ENCODE measurements at places on chromosomes 7 and 10. TPM values are rescaled to one million over a fixed set of nuclear protein-coding genes. Genes with fewer than 3 reads are reported as not detected.
A peak's percentile ranks its signal among the peaks of the same experiment; 100 is the strongest.

DNA sequence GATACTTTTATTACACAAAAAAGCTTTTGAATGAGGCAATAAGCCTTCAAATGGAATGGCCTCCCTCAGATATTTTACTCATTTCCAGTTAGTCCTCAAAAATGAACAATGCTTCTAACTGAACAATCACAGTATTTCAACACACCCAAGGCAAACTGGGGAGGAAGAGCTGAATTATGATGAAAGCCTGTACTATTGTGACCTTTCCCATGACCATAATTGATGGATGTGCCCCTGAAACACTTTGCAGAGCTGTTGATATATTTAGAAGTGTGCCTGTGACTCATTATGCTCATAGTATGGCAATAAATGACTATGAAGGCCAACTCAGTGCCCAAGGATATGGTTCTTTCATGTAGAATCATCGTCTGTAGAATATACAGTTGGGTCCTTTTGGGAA is 248.1 kb downstream of the AHR start:
- H3K4me3 ChIP-seq: no peak overlapping the region
- no peak overlapping the region for H3K27ac ChIP-seq
- DNase-seq: no peak
- no peaks in the 10 kb centered on the region for H3K36me3 ChIP-seq
- no peaks in the 10 kb centered on the region for H3K27me3 ChIP-seq

DNA sequence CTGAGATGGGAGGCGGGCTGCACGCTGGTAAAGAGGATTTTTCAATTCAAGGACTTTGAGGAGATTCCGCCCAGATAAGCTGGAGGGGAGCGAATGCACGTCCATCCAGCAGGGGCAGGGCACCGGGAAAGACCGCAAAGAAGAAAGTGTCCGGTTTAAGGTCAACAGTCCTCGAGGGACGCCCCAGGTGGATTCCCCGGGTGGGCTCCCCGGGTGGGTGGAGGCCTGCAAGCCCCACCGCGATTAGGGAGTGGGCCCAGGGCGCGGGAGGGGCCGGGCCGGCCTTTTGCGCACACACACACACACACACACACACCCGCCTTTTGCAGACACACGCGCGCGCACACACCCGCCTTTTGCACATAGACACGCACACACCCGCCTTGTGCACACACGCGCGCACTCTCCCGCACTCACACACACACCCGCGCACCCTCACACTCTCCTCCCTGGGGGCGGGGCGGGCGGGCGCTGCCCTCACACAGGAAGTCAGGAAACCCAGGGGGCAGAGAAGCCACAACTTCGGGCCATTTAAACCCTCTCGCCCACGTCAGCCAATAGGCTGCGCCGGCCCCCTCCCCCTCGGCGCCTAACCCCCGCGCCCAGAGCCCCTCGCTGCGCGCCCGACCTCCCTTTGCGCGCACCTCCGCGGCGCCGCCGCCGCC is 615 bp downstream of the ARHGAP12 start:
- peak; percentile 79 for DNase-seq
- H3K36me3 ChIP-seq: no peaks in the 10 kb centered on the region
- peaks cover 4% of the 10 kb centered on the region for H3K4me1 ChIP-seq
- H3K4me3 ChIP-seq: peak overlapping the region; percentile 87
- peak overlapping the region; percentile 99 for H3K27ac ChIP-seq
- H3K27me3 ChIP-seq: no peaks in the 10 kb centered on the region

- no peak overlapping the region for H3K27ac ChIP-seq
- H3K4me3 ChIP-seq: no peak overlapping the region
- H3K36me3 ChIP-seq: no peaks in the 10 kb centered on the region
- H3K4me1 ChIP-seq: no peaks in the 10 kb centered on the region
- peaks cover 4% of the 10 kb centered on the region for H3K27me3 ChIP-seq
These were observed 31.8 kb upstream of the AKR1B10 start for GRCh38 chr7:134495546-134495945.

DNA sequence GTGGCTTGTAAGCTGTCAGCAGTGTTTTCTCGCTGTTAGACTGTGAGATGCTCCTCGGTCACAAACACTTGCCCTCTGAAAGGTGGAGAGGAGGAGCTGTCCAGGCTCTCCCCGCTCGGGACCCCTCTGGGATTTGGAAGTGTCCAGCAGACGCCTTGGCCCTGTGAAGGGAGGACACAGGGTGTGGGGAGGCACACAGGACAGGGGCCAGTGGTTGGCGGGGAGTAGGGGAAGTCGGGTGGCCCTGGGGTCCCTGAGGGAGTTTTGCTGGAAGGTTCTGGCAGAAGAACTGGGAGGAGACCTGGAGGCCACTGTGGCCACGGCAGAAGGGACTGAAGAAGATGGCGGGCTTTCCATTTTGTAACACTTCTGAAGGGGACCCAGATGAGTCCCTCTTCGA is 47.2 kb upstream of the DPYSL4 start:
- no peaks in the 10 kb centered on the region for H3K4me1 ChIP-seq
- DNase-seq: no peak
- no peak overlapping the region for H3K27ac ChIP-seq
- no peaks in the 10 kb centered on the region for H3K36me3 ChIP-seq
- peaks cover 15% of the 10 kb centered on the region for H3K27me3 ChIP-seq
- no peak overlapping the region for H3K4me3 ChIP-seq

Gene BCL7B
- 40.7 TPM for polyA plus RNA-seq

DNA sequence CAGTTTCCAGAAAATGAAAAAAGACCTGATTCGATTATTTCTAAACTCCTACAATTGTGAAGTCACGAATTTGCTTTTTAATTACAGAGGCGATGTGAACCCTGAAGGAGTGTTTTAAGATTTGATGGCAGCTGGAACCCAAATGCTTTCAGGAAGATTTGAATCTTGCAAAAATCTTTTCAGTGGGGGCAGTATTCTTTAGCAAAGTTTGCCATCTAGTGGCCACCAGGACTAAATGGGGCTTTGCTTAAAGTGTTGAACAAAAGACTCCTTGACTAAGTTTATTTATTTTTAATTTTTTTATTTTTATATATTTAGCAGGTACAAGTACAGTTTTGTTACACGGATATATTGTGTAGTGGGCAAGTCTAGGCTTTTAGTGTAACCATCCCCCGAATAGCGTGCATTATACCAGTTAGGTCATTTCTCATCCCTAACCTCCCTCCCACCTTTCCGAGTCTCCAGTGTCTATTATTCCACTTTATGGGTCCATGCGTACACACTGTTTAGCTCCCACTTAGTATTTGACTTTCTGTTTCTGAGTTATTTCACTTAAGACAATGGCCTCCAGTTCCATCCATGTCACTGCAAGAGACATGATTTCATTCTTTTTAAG is 98.8 kb downstream of the CACNB2 start:
- DNase-seq: no peak
- H3K27ac ChIP-seq: no peak overlapping the region
- no peaks in the 10 kb centered on the region for H3K4me1 ChIP-seq
- no peaks in the 10 kb centered on the region for H3K27me3 ChIP-seq

Gene ARL5B
- polyA plus RNA-seq: 39.1 TPM

DNA sequence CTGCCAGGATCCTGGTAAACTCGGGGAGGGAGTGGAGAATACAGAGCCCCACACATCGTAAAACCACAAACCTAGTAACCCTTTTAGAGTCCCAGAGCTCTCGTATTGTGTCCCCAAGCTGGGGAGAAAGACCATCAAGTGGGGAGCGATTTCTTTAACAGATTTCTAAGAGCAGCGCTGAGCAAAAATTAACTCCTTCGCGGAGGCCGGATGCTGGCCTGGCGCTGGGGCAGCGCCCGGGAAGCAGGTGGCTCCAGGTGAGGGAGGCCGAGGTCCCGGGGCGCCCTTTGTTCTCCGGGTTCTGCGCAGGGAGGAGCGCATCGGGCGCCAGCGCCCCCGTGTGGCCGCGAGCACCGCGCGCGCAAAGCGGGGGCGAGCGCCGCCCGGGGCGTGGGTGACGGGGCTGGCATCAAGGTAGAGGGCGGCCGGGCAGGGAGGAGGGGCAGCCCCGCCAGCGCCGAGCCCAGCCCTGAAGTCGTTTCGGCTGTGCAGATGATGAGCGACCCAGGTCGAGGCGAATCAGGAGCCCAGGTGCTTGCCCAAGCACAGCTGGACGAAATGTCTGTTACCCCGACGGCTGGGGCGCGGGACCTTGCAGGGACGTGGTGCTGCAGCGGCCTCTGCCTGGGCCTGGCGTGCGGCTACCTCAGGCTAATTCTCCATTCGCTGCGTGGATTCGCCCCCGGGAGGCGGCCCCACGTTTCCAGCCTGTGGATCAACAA is 10.4 kb upstream of the FGFR2 start:
- peaks cover 15% of the 10 kb centered on the region for H3K4me1 ChIP-seq
- peak; percentile 82 for DNase-seq
- no peaks in the 10 kb centered on the region for H3K36me3 ChIP-seq
- H3K4me3 ChIP-seq: peak overlapping the region; percentile 38

DNA sequence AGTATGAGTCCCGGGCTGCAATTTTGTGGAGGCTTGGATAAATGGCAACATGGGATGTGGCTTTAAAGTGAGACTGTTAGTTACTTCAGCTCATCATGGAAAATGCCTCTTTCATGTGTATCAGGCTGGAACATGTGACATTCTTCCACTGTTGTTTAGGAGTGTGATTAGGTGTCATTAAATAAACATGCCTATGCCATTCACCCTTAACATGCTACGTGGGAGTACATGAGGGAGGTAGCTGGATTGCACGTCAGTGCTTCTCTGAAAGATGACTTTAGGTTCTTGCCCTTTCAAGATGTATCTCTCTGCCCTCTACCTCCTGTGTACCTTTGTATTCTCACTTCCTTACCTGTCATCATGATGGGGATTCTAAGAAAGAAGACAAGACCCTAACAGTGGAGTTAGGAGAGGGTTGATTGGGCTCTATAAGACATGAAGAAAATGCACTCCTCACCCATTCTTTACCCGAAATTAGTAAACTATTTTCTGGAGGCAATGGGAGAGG is 8.9 kb downstream of the AKR1E2 start:
- DNase-seq: no peak
- no peak overlapping the region for H3K27ac ChIP-seq
- no peak overlapping the region for H3K4me3 ChIP-seq
- no peaks in the 10 kb centered on the region for H3K4me1 ChIP-seq

Gene NODAL
- 0.33 TPM for polyA plus RNA-seq

DNA sequence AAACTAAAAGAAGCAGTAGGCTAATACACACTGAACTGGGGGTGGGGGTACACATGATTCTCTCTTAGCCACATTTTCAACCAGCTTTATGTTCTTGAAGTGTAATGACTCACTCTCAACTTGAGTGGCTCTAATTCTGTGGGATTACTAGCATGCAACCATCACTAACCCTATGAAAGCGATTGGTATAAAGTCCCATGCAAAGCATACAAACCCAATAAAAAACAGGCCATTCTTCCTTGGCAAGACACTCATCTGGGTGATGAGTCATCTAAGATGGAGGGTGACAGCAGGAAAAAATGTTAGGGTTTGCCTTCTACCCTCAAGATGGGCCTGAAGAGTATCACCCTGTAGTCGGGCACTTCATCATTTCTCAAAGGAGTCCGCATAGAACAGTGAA is 14.9 kb upstream of the PON3 start:
- H3K27me3 ChIP-seq: no peaks in the 10 kb centered on the region
- no peak overlapping the region for H3K27ac ChIP-seq
- no peak overlapping the region for H3K4me3 ChIP-seq
- no peak for DNase-seq
- H3K4me1 ChIP-seq: no peaks in the 10 kb centered on the region
- peaks cover 42% of the 10 kb centered on the region for H3K36me3 ChIP-seq

- H3K36me3 ChIP-seq: no peaks in the 10 kb centered on the region
- H3K4me1 ChIP-seq: no peaks in the 10 kb centered on the region
- H3K4me3 ChIP-seq: no peak overlapping the region
These were observed 87.8 kb downstream of the BTRC start for GRCh38 chr10:101441541-101442455.
